OCI-M1 (cell line): ENCODE measurements at places on chromosomes 1 and 21.

- no peak for DNase-seq
These were observed 1041.3 kb upstream of the ADGRL4 start for GRCh38 chr1:80047791-80048190.

DNA sequence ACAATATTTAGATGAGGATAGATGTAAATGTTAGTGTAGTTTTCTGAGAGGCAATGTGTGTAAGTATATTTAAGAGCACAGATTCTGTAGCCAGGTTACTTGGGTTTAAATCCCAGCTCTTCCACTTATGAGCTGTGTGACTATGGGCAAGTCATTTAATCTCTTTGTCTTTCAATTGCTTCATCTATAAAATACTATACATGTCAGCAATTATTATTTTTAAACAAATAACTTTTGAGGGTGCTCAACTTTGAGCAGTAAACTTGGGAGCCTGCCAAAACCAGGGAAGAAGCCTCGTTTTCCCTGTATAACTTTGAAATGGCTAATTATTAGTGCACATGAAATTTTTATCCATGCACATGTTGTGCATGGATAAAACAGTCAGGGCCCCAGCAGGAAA lies 222.8 kb downstream of the FOXD2 start:
- no peak for DNase-seq

GRCh38 chr21:38980416-38981313 lies 174.9 kb downstream of the ETS2 start:
- peak; percentile 63 for DNase-seq

- DNase-seq = peak; percentile 94
These were observed at the start of gene PLA2G4A for GRCh38 chr1:186828611-186829454. Gene PLA2G4A (plus strand): TSS chr1:186828949. CDS start chr1:186854355, 25,406 bp downstream.

- DNase-seq = no peak
These were observed 164.4 kb upstream of the EDN2 start for GRCh38 chr1:41648844-41649243.

DNA sequence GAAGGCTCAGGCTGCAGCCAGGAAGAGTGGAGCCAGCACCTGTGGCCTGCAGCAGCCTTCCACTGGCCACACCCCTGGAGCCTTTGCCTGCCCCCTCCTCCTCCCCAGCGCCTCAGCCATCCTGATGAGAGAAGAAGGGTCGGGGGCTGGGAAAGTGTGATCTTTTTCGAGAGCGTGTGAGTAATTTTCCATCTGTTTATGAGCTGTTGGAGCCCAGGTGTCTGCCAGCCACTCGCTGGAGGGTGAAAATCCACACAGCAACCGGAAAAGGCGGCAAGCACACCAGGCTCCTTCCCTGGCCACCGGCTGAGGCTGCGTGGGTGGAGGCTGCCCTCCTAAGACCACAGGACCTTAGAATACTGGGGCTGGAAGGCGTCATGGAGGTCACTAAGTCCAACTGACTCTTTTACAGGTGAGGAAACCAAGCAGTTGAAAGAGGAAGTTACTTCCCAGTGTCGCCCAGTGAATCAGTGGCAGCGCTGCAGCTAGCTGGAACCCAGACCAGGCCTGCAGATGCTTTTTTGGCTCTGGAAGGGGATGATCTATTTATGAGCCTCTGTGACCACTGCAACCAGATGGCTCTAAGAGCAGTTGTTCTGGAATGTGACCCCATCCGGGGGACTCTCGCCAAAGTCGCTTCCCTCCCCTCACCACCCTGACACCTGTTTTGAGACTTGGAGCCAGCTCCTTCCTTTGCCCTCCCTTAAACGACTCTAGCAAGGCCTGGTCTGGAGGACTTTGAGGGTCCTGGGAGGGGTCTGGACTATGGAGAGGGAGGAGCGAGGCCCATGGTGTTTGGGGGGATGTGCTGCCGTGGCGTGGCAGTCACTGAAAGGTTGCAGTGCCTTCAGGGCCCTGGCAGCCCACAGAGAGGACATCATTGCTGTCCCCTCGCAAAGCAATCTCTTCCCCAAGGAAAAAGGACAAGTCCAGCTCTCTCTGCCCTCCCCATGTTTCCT lies 54.5 kb downstream of the LGR6 start:
- DNase-seq = no peak

DNA sequence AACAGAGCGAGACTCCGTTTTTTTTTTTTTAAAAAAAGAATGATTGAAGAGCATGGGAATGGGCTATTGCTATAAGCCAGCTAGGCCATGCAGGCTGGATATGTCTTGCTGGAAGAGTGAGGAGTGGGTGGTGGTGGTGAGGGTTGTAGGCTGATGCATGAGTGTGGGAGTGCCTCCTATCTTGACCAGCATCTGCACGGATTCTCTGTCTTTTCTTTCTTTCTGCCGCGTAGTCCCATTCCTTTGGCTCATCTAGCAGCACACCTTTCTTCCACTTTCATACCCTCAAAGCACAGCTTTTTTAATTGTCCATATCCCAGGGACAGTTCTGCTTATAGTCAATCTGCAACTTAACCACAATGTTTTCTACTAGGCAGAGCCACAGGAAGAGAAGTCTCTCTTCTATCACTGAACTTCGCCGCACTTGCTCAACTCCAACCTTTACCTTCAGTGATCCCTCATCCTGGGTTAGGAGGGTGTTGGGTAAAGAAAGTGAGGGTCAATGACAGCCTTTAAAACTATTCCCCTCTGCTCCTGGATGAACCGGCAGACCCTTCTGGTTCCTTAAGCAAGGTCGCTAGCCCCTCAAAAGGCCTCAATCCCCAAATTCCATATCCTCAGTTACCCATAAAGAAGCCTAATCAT lies 15.2 kb downstream of the ADCY10 start:
- peak; percentile 23 for DNase-seq

- no peak for DNase-seq
These were observed 5.3 kb downstream of the RPS8 start for GRCh38 chr1:44780583-44781121.

DNA sequence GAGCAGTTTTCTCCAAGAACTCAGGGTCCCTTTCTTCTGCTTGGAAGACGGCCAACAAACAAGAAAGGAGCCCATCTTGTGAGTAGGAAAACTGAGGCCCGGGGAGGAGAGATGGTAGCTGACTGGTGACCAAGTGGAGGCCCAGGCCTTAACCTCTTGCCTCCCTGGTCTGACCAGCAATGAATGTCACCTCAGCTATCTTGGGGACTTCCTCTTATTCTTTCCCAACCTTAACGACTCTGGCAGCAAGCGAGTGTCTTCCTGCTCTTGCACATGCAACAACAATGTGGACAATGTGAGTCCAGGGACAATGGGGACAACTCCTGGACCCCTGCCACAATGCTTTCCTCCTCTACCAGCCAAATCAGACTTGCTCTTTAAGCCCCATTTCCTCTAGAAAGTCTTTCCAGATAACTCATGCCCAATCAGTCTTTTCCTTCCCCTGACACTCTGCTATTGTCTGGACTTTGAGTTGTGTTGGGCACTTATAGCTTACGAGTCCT lies 12.6 kb downstream of the HSPG2 start:
- peak; percentile 75 for DNase-seq

DNA sequence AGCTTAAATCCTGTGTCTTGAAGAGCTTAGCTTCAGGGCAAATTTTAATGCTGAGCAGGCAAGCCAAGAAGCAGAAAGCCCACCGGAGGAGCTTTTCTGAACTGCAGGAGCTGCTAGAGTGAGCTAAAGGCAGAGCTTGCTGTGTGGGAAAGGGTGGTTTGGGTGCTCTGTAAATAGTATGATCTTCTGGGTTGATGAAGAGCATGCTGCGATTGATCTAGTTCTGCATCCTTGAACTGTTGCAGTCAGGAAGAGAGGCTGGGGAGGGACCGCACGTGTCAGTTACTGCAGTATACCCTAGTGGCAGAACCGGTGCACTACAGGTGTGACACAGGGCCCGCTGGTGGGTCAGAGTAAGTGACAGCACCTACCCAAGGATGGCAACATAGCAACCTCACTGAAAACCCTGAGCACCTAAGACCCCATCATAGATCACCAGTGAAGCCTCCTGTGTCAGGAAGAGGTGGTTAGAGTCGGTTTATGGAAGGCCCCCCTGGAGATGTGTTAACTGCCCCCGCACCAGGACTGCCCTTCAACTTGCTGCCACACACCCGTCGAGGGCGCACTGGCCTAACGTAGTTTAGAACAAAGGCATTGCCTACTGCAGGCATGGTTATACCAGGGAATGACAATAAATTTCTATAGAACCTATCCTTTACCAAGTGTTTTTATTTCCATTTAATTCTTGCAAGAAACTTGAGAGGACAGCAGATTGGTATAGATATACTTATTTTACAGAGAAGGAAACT lies 146.0 kb upstream of the KIAA0040 start:
- peak; percentile 41 for DNase-seq

DNA sequence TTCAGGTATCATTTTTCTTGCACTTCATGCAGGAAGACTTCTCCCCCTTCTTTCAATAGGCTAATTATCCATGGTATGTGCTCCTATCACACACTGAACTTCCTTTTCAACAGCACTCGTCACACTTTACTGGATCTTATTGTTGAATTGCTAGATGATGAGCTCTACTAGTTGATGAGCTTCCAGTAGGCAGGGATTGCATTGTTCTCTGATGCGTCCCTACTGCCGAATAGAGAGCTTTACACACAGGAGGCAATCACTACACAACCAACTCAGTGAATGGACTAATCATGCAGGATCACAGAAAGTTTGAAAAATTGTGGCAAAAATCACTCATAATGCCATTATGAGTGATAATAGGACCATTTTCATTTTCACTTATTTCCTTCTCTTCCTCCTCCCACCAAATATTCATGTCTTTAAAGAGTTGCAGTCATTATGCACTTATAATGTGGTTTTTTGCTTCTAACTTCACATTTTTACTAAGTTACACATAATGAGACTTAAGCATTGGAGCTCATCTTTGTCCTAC lies 128.1 kb upstream of the ZNF648 start:
- DNase-seq = no peak

DNA sequence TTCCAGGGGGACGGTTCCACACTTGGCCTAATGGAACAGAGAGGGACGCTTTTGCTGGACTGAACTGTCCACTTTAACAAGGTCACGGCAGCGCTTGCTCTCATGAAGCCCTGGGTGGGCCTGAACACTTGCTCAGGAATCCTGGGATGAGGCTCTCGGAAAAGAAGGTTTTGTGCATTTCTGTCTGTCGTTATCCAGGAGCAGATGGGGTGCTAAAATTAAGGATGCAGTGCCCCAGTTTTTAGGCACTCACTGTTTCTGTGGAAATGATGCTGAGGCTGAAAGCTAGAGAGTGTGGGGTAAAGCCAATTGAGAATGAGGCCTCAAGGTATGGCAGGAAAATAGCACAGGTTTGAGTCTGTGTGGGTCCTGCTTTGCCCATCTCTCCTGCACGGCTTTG lies 111.0 kb downstream of the DAB1 start:
- DNase-seq = no peak

DNA sequence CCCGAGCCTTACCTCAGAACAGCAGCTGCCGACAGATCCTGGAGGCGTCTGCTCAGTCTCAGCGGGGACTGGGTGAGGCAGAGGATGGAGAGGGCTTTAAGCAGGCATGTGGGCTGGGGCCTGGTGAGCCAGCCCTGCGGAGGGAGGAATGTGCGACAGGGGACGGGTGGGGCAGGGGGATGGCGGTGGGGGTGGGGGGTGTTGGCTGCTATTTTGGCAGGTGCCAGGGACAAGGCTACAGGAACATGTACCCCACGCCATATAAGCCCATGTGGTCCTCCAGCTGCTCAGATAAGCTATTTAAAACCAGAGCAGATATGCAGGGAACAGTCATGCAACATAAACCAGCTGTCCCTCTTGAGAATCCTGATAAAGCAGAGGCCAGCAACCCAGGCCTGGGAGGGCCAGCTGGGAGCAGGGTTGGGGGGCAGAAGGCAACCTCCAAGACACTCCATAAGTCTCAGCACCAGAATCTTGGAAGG lies at the start of gene TNNT2:
TNNT2 (minus strand) TSS at position 70 of the 482 bp plus-strand sequence. CDS start 4,426 bp downstream, outside the sequence.
- DNase-seq = no peak

DNA sequence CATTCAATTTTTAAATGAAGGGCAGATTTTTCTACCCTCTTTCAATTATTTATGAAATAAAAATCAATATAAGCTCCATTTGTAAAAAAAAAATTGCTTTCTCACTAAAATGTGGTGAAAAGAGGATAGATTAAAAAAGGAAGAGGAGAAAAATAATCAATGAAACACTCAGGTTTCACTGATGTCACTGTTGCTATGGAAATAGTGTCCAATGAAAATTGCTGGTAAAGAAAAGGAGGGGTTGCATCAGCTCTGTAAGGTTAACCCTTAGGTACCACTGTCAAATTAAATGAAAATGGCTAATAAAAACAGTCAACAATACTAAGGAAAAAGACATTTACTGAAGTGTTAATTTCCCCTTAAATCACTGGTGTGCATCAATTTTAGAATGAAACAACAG lies 91.6 kb upstream of the TTC39A start:
- peak; percentile 85 for DNase-seq

GRCh38 chr21:26766826-26767325 lies 78.3 kb downstream of the ADAMTS1 start:
- no peak for DNase-seq

DNA sequence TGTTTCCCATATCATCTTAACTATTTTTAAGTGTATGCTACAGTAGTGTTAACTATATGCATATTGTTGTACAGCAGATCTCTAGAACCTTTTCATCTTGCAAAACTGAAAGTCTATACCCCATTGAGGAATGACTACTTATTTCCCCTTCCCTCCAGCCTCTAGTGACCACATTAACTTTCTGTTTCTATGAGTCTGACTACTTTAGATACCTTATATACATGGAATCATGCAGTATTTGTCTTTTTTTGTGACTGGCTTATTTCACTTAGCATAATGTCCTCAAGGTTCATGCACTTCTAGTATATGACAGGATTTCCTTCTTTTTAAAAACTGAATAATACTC lies 96.5 kb upstream of the BTG3 start:
- DNase-seq = peak; percentile 7

DNA sequence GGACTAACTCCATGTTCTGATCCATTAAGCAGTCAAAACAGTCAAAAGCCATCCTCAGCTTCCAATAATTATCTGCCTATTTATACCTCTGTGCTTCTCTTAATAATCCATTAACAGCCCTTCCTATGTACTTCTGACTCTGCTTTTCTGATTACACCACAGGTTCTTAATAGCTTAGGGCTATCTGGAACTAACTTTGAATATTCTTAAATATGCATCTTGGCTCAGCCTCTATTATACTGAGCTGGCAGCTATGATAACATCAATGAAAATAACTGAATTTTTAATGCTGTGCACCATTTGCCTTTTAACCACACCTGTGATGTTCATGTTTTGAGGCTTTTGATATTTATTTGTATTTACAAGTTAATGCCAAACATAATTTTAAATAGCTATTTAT lies 175.9 kb downstream of the DPYD start:
- no peak for DNase-seq
